ENCODE measurements at places on chromosomes 3 and 15.

GRCh38 chr3:154862265-154862664 lies 217.9 kb upstream of the MME start:
- DNase-seq = peak; percentile 60

- DNase-seq = no peak
Observed at GRCh38 chr15:49037546-49037940, 8.7 kb downstream of the SECISBP2L start.

- no peak for DNase-seq
Observed at GRCh38 chr15:69790632-69791031, 307.1 kb downstream of the TLE3 start.

- no peak for DNase-seq
Observed at GRCh38 chr3:194058753-194059152, 77.2 kb upstream of the HES1 start.

DNA sequence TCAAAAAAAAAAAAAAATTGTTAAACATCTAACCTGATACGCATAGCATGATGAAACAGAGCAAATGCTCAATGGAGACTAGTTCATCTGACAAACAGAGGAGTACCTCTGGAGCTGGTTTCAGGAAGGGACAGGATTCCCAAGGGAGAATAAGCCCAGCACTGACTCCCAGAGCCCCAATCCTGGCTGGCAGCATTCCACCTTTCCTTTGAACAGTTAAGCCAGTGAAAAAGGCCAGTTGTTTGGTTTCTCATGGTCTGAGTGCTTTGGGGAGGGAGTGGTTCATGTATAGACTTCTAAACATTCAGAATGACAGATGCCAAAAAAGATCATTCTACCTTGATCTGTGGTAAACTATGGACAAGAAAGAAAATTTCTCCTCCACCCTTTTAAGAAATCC lies 277.9 kb upstream of the RARB start:
- no peak for DNase-seq

DNA sequence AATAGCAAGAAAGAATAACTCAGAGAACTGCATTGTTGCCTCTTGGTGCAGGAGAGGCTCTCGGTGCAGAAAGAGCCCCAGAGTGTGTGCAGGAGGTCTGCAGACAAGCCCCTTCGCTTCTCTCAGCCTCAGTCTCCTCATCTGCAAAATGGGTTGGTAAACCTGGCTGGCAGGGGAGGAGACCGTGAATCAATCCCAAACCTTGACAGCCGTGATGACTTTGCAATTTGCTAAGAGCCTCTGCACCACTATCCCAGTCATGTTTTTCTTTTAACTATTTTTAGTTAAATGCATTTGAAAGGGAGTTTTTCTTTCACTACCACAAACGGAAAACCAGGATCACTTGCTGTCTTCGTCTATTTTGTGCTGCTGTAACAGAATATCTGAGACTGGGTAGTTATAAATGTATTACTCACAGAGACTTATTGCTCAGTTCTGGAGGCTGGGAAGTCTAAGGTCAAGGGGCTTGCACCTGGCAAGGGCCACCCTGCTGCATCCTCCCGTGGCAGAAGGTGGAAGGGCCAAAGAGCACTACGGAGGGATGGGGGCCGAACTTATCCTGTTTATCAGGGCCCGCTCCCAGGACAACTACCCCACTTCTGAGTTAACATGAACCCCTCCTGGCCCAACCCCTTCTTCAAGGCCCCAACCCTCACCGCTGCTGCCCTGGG lies 14.2 kb upstream of the IQSEC1 start:
- DNase-seq = no peak

DNA sequence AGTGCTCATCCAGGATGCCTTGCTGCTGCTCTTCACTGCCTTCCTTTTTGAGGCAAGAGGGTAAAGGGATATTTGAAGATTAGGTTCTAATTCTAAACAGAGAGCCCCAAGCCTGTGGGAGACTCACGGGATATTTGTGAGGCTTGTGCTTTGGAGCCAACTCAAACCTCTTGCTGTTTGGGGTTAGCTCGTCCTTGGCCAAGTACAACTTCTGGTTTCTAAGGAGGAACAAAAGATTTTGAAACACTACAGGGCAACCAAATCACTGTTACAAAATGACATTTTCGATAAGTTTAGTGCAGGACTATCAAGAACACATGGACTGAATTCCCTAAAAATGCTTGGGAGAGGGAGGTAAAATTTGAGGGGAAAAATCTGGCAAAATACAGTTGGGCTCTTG lies 190.2 kb downstream of the RORA start:
- DNase-seq = no peak

DNA sequence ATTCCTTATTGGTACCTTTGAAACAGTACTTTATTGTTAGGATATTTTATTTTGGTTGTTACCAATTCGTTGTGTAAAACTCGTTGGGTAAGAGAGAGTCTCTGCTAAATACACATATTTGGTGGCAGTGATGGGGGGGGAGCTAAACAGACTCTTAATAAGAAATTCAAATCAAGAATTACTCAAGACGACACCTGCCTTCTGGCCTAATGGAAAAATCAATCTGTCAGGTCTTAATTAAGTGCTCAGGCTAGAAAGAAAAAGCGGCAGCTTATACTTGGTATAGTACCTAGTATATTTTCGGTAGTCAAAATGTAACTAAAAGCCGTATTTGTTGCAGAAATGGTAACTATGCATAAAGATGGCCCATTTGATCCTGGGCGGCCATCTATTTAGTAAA lies 18.2 kb downstream of the FOXP1 start:
- no peak for DNase-seq

GRCh38 chr3:127858937-127859336 lies 36.6 kb upstream of the MGLL start:
- no peak for DNase-seq

GRCh38 chr3:51243924-51244323 lies 141.2 kb upstream of the MANF start:
- no peak for DNase-seq

DNA sequence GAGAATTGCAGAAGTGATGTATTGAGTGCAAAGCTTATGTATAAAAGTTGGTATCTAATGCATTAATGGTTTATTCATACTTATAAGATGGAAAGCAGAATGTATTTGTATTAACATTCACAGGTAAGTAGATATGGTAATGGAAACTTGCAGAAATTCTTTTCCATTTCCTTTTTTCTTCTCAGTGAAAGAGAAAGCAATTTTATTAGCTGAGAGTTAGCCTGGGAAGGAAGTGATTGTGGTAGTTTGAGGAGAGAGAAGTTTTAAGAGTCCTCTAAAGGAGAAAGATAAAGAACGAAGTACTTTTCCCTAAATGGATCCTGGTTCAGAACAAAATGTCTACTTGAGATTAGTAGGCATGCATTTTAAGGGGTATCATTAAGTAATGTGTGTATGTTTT lies 60.1 kb upstream of the OSTN start:
- DNase-seq = no peak

DNA sequence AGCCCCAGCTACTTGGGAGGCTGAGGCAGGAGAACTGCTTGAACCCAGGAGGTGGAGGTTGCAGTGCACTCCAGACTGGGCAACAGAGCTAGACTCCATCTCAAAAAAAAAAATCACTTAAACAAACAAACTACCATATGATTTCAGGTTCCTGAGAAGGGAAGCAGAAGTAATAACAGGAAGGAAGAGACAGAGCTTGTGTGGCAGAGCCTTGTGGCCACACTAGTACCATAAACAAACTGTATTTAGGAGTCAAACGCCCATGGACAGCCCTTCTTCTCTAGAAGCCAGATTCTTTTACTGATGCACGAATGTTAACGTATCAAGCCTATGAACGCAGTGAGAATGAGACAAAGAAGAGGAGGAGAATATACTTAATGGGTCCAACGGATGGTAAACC lies 12.0 kb downstream of the MTMR10 start:
- DNase-seq = no peak

- DNase-seq = no peak
Observed at GRCh38 chr3:197428117-197428801, 127.5 kb downstream of the BDH1 start.

DNA sequence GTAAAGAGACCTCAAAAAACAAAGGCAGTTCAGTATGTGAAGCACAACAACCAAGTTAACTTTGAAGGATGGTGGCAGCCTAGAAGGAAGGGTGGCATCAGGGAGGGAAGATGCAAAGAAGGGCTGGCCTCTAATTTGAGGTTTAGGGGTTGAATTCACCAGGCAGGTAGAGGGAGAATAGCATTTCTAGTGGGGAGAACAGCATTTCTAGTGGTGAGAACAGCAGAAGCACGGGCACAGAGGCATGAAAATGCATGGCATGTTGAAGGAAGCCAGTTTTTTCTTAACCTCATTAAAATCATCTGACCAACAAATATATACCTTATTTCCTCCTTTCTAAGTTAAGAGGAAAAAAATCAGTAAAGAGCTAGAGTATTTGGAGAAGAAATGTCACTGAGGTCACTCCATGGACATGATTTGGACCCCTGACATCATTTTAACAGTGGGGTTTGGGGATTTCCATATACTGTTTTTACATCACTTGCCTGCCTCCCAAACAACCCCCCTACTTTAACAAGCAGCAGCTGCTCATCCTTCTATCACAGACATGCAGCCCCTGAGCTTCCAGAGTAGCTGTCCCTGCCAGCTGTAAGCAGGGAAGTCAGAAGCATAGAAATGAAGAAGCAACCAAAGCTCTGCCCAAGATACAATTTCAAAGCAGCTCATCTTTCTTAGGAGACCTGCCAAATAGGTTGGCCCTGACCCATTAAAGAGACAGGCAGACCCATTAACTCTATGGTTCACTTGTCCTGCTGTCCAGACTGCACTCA lies 2.4 kb upstream of the POPDC2 start:
- no peak for DNase-seq

DNA sequence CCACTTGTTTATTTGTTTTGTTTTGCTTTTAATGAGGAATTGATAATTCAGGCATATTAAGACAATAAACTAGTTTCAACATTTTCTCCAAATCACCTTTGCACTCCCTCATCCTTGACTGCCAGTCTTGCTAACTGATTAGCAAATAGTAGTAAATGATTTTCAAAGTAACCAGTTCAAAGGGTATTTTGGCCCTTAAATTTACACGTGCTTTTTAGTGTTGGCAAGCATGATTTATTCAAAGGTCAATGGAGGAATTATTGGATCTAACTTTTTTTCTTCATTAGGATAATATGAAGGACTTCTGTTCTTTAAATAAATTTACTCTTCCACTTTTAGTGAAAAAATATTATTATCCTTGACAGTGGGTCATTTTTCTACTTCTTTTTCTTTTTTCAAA lies 53.8 kb downstream of the BCHE start:
- no peak for DNase-seq

DNA sequence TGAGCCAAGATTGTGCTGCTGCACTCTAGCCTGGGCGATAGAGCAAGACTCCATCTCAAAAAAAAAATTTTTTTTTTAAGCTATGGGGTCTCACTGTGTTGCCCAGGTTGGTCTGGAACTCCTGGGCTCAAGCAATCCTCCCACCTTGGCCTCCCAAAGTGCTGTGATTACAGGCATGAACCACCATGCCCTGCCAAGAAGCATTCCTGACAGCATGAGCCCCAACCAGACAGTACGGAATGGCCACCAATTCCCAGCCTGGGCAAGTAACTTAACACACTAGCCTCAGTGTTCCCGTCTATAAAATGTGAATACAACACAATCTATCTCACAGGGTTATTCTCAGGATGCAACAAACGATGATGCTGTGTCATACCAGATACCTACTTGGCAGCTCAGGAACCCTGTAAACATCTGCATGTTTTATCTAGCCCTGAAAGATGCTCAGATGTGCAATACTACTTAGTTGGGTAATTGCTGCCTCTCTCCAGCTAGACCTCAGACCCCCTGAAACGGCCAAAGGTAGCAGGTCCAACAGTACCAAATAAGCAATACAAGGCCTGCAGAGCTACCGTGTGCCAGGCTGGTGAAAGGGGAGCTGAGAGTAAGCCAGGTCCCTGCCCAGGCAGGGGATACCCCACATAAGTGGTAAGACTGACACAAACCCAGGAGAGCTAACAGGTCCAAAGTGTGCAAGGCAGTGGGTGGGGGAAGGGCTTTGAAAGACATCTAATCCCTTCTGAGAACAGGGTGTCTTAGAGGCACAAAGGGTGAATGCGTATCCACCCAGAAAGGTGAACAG lies 1.9 kb downstream of the TKT start:
- DNase-seq = no peak

DNA sequence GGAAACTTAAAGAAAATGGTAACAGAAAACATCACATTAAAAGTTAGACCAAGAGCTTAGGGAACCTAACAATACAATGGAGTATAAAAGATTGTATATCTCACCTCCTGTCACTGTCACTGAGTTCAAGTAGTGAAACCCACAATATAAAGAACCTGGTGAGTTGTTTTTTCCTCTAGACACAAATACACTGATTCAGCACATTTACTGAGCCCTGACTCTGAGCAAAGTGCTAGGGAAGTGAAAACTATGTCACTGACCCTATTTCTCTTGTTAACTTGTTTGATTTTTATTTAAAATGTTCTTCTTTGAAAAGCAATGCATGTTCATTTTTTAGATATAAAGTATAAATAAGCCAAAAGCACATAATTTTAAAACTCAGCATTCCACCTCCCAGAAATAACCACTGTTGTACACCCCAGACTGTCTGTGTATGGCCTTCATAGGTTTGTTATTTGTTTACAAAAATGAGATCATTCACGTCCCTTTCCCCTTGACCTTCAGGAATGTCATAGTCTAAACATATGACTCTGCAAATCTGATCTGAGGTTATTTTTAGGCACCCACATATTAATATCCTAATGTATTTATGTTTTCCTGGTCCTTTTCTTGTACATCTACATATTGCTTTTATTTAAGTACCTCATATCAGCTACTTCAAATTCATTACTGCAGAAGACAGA lies 69.2 kb upstream of the CSTA start:
- DNase-seq = no peak

- DNase-seq = no peak
Observed at GRCh38 chr3:43076857-43077256, 29.0 kb downstream of the POMGNT2 start.

GRCh38 chr3:58129041-58129770 lies 81.6 kb downstream of the DNASE1L3 start:
- no peak for DNase-seq

DNA sequence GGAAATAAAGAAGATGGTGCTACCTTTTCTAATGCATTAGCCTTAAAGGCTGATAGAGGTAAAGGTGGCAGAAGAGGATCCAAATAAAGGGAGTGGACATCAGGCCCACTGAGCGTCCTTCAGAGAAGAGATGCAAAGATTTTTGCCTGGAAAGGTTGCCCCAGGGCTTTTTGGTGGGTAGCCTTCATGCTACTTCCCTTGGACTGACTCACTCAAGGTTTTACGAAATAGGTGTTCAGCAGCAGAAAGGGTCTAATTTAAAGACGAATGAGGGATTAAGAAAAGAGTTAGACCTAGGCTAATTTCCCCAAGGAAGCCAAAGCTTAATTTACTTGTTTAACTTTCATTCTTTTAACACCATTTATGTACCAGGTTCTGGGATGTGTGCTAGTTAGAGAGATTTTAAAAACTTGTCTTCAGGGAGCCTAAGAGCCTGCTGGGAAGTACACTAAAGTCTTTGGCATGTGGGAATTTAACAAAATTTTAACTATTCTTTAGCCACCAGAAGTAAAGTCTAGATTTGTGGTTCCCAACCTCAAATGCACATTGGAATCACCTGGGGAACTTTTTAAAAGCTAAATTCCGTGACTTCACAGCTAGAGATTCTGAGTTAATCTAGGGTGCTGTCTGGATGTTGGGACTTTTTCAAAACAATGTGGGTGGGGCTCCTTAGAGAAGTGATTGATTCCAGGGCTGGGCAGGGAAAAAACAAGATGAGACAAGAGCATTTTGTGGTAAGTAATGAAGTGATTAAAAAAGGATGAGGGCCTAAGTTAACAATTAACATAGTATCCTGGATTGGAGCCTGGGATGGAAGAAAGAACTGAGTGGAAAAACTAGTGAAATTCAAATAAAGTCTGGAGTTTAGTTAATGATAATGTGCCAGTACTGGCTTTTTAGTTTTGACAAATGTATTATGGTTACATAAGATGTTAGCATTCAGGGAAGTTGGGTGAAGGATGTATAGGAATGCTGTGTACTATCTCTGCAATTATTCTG lies 3.4 kb downstream of the IL20RB start:
- no peak for DNase-seq

Data from non-pigmented ciliary epithelial cell (primary cell).